Activated T-helper 2 cell treated with anti-CD3 and anti-CD28 coated beads, Interferon-gamma antibody, Interleukin-2, Interleukin-4, amounts not matched to agents 10 μg/mL and 5 μg/mL and 100 μg/mL, durations not matched to agents 14 hours and 24 hours and 36 hours (primary cell): ENCODE measurements at places on chromosomes 1 and 21. TPM values are rescaled to one million over a fixed set of nuclear protein-coding genes. Genes with fewer than 3 reads are reported as not detected.

ANGPTL1 gene
- not detected in 2 replicates for total RNA-seq

REG4 gene
- 0.18 TPM in 1 of 2 replicates, not detected in the other for total RNA-seq

ZNF648 gene
- total RNA-seq: not detected in 2 replicates

TRIM17 gene
- total RNA-seq: 2.3 and 2.7 TPM in 2 replicates

HCN3 gene
- total RNA-seq: 4.8 and 5.4 TPM in 2 replicates

KCNK2 gene
- total RNA-seq: not detected in 2 replicates

RHCE gene
- total RNA-seq: 0.25 TPM in 1 of 2 replicates, not detected in the other

HSD3B1 gene
- not detected in 2 replicates for total RNA-seq

OPRD1 gene
- total RNA-seq: not detected in 2 replicates

RIIAD1 gene
- total RNA-seq: not detected in 2 replicates

EXTL2 gene
- 3.4 and 3.8 TPM in 2 replicates for total RNA-seq

- DNase-seq: no peak
Measured at GRCh38 chr1:210496063-210496462, 167.4 kb downstream of the HHAT start.

GRCh38 chr1:53530550-53530949, 71.4 kb downstream of the DMRTB1 start:
- DNase-seq: no peak

GRCh38 chr1:17161137-17161740, 42.0 kb upstream of the PADI2 start:
- DNase-seq: no peak

- DNase-seq: no peak
Measured at GRCh38 chr1:79355090-79355489, 348.6 kb upstream of the ADGRL4 start.

GRCh38 chr1:76256289-76257223, 182.0 kb downstream of the ST6GALNAC3 start:
- no peak for DNase-seq

DNA sequence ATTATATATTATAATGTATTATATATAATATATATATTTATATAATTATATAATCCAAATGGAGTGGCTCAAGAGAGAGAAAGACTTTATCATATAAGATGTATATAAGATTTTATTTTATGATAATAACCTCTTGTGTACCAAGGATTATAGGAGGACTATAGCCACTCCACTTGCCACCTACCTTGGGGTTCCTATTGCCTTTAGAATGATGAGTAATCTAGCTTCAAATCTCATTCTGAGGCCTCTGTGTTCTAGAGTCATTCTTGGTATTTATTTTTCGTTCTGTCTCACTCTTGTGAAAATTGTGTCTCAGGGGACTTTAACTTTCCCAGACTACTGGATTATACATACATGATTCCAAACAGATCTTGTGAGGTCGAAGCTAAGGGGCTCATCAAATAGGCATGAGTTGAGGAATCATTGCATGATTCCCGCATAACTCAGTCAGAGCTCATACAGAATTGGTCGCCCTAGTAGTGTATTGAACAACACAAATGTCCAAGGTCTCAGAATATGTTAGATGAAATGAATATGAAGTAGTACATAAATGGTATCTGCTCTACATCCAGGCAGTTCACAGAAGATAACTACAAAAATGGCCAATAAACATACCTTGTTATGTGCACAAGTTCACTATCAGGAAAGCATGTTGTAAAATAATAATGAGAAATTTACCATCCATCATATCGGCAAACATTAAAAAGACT, 159.5 kb upstream of the RNPC3 start:
- no peak for DNase-seq

DNA sequence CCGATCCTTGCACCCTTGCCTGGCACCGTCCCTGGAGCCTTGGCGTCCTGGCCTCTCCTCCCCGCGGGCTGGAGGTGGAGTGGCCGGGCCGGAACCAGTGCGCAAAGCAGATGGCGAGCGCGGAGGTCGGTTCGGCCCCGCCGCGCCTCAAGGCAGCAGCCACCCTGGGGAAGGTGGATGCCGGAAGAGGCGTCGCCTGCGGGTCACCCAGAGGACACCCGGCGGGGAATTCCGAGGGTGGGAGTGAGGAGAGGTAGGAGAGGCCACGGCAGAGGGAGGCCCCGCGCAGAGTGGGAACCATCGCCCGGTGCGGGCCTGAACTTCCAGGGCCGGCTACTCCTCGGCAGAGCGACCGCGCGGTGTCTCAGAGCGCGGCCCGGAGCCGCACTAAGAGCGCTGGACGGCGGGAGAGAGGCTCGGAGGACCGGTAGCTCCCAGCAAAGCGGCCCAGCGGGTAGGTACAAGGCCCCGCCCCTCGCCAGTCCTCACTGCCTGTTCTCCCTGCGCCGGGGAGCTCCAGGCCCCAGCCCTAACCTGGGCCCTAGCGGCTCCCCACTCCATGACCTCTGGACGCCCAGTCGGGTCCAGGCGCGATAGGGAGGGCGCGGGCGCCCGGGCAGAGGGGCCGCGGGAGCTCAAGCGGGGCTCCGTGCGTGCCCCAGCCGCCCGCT, at the start of gene RNF207:
RNF207 (plus strand) TSS at position 271 of the 671 bp plus-strand sequence. CDS start 417 bp downstream, outside the sequence.
- DNase-seq: peak; percentile 66

DNA sequence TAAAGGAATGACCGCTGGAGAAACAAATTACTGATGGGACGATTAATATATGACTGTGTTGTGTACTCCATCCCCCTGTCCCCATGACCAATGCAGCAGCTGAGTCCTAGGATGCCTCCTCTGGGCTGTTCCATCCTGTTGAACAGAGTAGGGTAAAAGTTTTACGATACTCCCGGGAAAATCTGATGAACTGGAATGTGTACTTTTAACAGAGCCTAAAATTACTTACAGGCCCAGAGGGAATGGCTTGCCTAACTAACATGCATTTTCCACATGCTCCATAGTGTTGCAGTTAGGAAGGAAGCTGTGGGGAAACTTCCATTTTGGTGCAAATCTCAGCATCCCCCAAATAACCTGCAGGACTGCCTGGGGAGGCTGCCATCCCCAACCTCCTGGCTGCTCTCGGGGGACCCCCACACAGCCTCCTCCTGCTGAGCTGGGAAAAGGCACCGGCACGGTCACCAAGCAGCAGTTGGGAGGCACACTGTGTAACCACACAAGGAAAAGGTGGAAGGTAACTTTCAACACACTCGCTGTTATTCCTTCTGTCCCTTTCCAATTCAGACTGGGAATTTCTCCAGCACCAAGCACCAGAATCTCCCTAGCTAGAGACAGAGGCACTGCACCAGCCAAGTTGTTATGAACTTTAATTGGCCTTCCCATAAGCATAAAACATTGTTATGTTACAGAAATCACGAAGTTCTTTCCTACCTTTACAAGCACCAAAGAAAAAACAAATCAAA, 97.2 kb downstream of the BCAR3 start:
- no peak for DNase-seq

GRCh38 chr1:85118751-85119150, 70.5 kb upstream of the MCOLN3 start:
- no peak for DNase-seq

DNA sequence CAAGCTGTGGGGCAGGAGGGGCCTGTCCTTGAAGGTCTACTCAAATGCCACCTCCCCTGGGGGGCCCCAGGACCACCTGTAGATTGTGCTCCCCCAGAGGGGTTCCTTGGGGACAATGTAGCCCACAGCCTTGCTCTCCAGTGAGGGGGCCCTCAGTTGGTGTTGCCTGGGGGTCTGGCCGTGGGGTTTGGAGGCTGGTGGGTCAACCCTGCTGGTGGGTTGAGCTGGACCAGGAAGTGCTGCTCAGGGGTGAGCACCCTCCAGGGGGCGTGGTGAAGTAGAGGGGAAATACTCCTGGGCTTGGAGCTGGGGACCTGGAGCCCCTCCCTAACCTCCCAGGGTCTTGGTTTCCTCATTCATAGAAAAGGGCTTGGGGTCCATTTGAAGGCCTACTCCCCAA, 143.6 kb upstream of the WNT4 start:
- DNase-seq: no peak

- DNase-seq: no peak
Measured at GRCh38 chr1:11157867-11158266, 31.3 kb upstream of the ANGPTL7 start.

- DNase-seq: no peak
Measured at GRCh38 chr1:156104861-156105832, 9.4 kb upstream of the LMNA start.

DNA sequence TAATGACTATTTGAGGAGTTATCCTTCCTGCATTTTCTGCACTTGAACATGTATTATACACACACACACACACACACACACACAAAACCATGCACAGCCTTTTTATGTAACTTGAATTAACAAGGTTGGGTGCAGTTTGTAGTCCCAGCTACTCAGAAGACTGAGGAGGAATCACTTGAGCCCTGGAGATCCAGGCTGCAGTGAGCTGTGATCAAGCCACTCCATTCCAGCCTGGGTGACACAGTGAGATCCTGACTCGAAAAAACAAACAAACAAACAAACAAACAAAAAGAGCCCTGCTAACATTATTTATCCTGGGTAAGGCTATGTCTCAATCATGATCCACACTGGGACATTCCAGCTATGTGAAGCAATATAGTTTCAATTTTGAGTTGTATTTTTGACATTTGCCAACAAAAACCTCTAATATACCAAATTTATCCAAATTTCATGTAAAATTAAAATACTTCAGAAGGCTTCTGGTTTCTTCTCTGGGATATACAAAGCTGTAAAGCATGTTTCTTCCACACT, 156.8 kb downstream of the NTPCR start:
- no peak for DNase-seq

GRCh38 chr1:3609016-3609768, 2.1 kb downstream of the MEGF6 start:
- no peak for DNase-seq

DNA sequence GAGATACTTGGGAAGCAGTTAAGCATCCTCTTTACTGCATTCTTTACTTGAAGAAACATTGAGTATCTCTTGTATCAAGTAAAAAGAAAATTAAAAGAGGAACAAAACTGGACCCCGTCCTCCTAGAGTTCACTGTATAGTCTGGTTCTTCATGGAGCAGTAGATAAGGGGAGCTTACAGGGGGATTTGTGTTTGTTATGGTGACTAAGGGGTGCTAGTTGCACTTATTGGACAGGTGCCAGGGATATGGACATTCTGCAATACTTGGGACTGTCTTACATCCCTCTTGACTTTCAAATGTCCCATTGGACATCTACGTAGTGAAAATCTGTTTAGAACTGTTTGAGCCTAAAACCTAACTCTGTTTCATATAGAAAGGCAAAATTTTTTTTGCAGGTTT, 67.2 kb downstream of the ALG14 start:
- no peak for DNase-seq

- DNase-seq: no peak
Measured at GRCh38 chr1:226365831-226366231, 42.1 kb downstream of the PARP1 start.

GRCh38 chr21:26751305-26751704, 93.9 kb downstream of the ADAMTS1 start:
- DNase-seq: no peak

DNA sequence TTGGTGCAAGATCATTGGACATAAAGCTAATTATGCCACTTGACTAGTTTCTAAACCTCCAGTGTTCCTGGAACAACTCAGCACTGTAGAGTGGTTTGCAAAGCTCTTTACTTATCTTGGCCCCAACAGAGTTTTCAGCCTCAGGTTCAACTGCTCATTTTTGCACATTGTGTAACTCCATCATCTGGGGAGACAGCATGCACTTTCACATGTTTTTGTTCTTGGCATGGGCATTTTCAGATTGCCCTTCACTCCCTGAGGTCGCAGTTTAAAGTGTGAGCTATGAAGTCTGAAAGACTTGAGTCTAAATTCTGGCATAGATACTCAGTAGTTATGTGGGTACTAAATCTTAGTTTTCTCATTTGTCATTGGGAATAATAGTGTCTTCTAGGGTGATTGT, 5.1 kb downstream of the USP16 start:
- no peak for DNase-seq

DNA sequence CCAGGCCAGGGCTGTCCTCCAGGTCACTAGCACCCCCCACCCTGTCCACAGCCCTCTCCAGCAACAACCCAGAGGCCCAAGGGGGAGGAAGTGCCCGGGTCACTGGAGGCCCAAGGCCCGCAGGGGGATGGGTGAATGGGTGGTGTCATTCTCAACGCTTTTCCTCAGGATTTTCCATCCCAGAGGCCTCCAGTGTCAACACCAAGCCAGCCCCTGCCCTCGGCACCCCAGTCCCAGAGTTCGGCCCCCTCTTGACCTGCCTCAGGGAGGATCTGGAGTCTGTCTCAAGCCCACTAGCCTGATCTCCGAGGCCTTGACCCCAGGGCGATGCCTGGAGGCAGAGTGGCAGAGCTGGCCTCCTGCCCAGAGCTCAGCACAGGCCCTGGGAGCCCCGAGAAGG, 5.1 kb downstream of the TMEM82 start:
- DNase-seq: no peak

DNA sequence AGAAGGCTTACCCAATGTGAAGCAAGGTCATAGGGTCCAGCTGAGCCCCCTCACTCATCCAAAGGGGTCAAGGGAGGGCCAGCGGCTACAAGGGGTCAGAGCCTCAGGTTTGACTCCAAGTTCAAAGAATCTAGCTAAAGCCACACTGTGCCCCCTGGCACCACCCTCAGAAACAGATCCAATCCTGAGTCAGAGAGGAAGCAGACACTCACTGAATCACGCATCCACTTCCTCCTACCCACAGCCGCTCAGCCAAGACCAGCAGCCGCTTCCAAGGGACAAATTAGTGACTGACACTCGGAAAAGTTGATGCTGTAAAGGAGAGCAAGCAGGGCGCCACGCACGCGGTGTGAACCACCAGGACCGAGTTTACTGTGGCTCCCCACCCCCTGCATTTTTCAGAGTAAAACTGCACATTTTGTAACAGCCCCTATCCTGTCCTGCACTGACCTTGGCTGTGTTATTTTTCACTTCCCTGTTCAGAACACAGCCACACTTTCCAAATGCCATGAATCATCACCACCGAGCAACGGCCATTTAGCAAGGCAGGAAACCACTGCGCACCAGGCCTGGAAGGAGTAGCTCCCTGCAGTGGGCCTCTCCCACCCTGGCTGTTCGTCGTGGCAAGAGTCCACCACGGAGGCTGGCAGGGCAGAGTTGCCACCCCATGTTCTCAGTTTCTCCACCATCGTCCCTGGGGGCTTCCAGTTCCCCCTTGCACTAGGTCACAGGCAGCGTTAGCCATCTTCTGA, 147.8 kb downstream of the TOMM20 start:
- peak; percentile 72 for DNase-seq

- DNase-seq: no peak
Measured at GRCh38 chr21:32096411-32096810, 182.4 kb downstream of the MIS18A start.

DNA sequence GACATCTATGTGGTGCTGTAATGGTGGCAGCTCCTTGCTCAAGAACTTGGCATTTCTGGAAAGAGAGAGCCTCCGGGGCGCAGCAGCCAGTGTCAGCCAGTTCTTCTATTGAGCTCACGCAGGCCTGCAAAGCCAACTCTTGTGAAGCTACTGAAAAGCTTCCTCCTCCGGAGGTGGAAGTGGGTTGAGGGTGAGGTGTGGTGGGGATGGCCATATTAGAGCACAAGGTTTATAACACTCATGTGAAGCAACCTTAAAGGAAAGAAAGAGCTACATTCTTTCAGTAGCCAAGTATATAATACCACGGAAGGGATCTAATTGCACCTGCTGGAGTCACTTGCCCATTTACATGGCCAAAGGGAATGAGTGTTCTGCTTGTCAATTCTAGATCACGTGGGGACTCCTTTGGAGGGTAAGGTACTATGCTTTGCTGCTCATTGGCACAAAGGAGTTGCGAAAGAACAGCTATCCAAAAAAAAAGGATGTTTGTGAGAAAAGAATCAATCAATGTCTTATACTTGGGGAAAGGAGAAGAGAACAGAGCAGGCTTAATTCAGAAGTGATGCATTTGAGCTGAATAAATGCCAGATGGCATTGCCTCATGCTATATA, 18.3 kb upstream of the MAP10 start:
- no peak for DNase-seq

- DNase-seq: no peak
Measured at GRCh38 chr1:26031611-26032220, 10.1 kb downstream of the EXTL1 start.
